ENCODE measurements at places on chromosomes 5 and 9.

GRCh38 chr5:74272831-74273451, 367.6 kb downstream of the ENC1 start:
- DNase-seq = no peak

DNA sequence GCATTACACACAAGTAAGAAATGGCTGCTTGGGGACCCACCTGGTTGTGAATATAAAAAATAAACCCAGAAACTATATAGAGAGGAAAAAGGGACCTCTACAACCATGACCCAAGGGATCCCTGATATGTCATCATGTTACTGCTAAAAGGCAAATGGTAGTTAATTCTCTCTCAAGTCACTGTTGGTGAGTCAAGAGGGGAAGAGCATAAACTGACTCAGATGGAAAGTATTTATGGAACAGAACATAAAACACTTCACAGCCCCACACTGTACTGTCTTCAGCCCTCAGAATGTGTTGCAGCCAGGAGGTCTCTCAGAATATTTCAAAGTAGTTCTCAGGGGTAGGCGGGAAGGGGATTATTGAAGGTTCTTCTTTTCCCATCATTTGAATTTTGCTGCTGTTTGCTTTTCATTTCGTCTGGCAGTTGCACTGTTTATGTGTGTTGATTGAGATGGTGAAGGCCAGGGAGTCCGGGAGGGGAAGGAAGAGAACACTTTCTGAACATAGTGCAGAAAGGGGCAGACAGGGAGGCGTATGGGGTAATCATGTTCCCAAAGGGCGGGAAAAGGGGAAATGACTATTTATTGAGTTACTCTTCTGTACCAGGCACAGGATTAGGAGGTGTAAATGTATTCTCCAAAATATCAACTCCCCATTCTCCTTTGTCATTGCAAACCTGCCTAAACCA, 85.5 kb downstream of the TEK start:
- no peak for DNase-seq

DNA sequence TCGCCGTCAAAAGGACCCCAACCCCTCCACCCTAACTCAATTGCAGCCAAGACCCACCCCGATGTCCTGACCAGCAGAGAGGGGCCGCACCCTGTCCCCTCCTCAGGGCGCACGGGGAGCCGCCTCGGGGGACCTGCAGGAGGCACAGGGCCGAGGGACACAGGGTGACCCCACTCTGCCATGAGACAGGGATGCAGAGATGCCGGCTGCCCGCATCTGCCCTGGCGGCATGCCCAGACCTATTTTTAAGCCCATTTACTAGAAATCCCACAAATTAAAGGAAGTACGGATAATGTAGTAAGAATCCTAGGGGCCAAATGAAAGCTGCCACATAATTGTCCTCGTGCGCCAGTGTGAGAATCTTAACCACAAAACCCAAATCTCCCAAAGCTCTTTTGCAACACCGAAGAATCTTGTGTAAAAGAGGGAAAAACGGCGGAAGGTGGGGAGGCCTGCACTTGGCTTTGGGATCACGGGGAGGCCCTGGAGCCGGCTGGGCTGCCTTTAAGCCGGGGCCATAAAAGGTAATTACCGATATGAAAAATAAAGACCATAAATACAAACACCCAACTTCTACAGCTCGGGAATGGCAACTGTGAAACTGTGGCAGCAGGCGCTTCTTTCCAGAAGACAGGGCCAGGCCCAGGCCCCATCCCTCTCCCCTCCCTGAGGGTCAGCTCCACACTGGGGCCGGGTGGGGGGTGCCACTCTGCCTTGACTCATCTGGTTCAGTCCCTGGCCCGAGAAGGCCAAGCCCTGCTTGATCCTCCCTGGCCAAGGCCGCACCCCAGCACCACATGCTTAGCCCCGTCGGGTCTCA, 35.0 kb downstream of the NACC2 start:
- DNase-seq = no peak

GRCh38 chr9:69815313-69815712, 5.3 kb upstream of the CFAP95 start:
- no peak for DNase-seq

GRCh38 chr9:3929345-3930047, 370.4 kb downstream of the GLIS3 start:
- DNase-seq = no peak

DNA sequence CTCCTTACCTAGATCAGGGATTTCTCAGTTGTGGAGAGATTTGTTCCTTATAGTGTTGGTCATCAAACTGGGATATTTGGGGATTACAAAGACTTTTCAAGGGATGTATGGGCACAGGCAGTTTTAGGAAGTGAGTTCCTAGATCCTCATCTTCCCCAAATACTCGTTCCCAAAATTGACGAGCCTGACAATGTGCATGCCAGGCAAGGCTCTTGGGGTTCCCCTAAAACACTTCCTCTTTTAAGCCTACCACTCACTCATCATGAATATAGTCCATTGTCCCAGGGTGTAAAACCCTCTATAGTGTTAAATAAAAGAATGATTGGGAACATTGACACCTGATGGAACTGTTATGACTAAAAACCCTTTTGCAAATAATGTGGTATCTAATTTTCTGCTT, 26.4 kb downstream of the PDCD1LG2 start:
- DNase-seq = no peak

DNA sequence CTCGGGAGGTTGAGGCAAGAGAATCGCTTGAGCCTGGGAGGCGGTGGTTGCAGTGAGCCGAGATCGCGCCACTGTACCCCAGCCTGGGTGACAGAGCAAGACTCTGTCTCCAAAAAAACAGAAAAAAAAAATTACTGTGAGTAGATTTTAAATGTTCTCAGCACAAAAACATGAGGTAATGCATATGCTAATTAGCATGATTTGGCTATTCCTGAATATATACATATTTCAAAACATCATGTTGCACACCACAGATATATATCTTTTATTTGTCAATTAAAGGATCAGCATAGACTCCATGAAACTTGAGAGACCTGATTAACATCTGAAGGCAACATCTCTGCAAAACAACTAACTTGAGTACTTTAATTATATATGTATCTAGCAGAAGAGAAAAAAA, 103.3 kb downstream of the THBS4 start:
- DNase-seq = no peak

DNA sequence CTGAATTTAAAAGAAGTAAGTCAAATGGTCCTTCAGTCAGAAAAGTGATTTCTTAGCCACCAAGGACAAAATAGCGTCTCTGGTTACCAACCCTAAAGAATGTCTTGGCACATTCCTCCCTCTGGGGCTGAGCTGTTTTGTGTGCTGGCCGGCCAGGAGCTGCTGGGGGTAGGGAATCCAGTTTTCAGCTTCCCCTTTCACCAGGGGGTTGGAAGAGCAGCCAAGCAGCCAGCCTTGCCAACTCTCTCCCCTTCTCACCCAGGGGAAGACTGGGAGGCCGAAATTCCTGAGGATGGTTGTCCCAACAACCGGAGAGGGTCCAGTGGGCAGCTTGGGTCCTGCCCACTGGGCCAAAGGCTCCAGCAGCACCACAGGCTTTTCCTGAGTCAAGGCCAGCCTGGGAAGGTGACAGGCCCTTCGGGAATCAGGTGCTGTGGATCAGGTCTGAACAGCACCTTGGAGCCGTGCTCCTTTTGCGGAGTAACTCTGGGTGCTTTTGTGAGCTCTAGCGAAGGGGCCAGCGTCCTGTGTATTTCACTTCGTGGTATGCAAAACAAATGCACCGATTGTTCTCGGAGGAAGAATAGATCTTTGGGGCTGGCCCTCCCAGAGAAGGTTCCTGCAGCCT, 4.2 kb downstream of the WWC1 start:
- no peak for DNase-seq

DNA sequence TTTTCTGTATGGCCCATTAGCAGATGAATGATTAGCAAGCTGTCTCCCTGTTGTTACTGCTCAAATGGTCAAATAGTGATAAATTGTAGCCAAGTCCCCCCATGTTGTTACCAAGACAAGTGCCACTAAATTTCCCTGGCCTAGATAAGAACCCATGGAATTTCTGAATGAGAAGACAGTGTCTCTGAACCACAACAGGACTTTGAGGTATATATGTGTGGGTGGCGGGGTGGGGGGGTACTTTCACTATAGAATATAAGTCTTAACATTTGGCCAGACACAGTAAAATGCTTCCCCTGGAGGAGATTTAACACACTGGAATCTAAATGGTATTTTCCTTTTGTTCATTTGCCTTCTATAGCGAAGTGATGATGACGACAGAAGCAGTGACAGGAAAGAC, 28.7 kb downstream of the XPA start:
- DNase-seq = no peak

GRCh38 chr5:86118542-86118941, 499.2 kb upstream of the COX7C start:
- no peak for DNase-seq

DNA sequence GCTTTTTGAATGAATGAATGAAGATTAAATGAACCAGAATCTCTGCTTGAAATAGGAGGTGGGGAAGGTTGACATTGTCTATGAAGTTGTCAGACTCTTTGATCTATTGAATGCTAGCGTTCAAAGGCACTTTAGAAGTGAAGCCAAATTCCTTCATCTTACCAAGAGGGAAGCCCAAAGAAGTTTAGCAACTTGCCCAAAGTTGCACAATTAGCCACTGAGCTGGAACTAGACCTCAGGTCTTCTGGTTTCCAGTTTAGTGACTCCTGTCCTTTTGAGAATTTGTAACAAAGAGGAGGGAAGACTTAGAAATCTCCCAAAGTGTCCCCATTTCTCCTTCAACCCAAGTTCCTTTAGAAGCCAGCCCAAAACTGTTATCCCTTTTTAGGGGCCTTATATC, 20.7 kb upstream of the SLC1A3 start:
- DNase-seq = no peak

- no peak for DNase-seq
Observed at GRCh38 chr5:153373130-153373498, 117.4 kb upstream of the GRIA1 start.

GRCh38 chr9:25678147-25678666, at the start of gene TUSC1:
Gene TUSC1, minus strand, starts transcription at chr9:25678444. Its CDS starts 132 bp downstream, at chr9:25678312.
- DNase-seq = no peak

GRCh38 chr9:132846109-132846917, 31.8 kb downstream of the AK8 start:
- no peak for DNase-seq

GRCh38 chr5:179313849-179314521, 31.3 kb downstream of the ADAMTS2 start:
- DNase-seq = no peak

DNA sequence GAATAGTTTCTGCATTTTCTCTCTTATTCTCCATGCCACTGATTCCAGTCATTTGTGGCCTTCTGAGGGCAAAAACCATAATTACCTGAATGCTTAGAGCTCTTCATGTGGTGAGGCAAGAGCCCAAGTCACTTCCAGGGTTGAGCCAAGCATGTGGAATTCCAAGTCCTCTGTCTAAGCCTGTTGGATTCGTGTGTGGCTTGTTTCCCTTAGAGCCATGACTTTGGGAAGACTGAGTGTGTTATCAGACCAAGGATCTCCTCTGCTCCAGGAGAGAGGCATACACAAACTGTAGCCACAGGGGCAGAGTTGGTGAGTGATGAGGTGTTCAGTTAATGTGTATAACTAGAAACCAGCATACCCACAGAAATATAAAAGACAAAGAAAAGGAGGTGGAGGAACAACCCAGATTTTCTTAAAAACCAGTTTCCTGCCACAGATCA, 27.1 kb downstream of the SLC22A5 start:
- no peak for DNase-seq

GRCh38 chr9:129860653-129861446, 25.6 kb downstream of the USP20 start:
- DNase-seq = no peak
